ENCODE measurements at places on chromosomes 5 and 9.

- no peak for DNase-seq
Observed at GRCh38 chr5:166024970-166025369, 2266.5 kb upstream of the WWC1 start.

DNA sequence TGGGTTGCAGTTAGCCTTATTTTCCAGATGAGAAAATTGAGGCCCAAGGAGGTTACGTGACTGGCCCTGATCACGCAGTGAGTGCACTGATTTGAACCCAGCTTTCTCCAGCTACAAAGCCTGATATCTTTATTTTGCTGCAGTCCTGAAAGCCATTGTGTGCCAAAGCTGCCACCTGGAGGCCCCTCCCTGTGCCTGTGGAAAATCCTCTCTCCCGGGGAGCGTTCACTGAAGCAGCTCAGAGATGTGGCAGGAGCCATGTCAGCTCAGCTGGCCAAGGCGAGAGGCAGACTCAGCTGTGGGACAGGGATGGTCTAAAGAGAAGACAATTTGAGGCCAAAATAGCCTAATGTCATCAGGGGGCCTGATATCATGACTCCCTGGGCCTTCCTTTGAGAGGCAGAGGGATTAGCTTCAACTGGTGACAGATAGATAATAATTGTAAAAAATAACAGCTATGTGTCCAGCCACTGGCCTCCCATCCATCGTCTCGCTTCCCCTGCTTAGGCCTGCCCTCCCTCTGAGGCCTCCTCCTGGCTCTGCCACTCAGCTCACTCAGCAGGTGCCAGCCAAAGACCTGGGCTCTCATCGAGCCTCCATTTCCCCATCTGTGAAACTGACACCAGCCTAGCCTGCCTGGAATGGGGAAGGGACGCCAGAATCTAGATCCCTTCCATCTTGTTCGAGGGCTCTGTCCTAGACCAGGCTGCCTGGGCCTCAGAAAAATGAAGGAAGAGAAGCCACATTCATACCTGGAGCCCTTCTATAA lies 74.3 kb upstream of the GGTA1 start:
- DNase-seq, result no peak

DNA sequence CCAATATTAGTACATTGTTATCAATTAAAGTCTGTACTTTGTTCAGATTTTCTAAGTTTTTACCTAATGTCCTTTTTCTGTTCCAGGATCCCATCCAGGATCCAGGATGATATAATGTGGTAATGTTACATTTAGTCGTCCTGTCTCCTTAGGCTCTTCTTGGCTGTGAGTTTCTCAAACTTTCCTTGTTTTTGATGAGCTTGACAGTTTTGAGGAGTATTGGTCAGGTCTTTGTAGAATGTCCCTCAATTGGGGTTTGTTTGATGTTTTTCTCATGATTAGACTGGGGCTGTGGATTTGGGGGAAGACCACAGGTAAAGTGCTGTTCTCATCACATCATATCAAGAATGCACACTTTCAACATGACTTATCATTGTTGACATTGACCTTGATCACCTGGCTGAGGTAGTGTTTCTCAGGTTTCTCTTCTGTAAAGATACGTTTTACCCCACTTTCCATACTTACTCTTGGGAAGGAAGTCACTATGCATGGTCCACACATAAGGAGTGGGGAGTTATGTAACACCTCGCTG lies 9.6 kb downstream of the NDFIP1 start:
- no peak for DNase-seq

- DNase-seq, result no peak
Observed at GRCh38 chr5:167232675-167233311, 1058.7 kb upstream of the WWC1 start.

- no peak for DNase-seq
Observed at GRCh38 chr9:116687754-116688135, 640 bp downstream of the TRIM32 start.

DNA sequence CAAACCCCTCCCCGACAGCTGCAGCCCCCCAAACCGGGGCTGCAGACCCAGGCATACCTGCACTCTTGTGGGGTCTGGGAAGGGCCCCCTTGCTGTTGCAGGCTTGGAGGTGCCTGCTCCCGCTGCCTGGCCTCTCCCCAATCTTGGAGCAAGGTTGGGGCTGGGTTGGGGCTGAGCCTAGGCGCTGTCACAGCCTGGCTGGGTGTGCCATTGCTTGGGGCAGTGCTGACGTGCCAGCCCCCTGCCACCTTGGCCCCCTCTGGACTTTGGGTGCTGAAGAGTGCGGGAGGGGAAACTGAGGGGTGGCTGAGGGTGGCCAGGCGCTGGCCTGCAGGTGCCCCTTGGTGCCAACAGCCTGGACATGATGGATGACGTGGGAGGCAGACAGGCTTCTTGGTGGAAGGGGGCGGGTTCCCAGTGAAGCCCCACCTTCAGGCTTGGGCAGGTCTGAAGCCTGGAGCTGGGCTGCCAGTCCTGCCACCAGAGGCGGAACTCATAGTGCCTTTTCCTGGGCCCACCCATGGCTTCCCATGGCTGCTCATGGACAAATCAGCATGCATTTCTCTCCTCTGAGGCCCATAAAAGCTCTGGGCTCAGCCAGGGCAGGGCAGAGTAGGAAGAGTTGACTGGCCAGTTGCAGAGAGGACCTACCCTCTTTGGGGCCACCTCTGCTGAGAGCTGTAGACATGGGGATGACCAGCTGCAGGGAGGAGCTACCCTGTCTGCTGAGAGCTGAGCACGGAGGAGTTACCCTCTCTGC lies 19.1 kb downstream of the TMEM38B start:
- DNase-seq, result no peak

- DNase-seq, result no peak
Observed at GRCh38 chr5:90641528-90641927, 82.9 kb downstream of the ADGRV1 start.

GRCh38 chr9:116323571-116323970 lies 170.0 kb downstream of the PAPPA start:
- DNase-seq, result no peak

- DNase-seq, result no peak
Observed at GRCh38 chr5:1895739-1896420, 13.2 kb upstream of the IRX4 start.

DNA sequence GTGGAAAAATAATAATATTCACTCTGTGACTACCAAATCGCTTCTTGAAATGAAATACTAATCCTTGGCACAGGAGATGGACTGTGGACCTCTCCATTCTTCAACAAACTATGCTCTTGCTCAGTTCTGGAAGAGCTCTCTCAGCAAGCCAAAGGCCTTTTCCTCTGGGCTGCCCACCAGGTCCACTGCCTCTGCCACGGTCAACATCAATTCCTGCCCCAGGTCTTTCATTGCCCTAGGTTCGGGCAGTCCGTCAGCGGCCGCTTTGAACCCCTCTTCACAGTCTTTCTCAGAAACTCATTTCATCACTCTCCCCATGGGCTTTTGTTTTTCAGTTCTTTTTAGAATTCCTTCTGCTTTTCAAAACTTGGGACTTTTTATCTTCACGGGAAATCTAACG lies 64.9 kb downstream of the GNAQ start:
- no peak for DNase-seq

- DNase-seq, result no peak
Observed at GRCh38 chr5:15510092-15510491, 10.1 kb downstream of the FBXL7 start.

DNA sequence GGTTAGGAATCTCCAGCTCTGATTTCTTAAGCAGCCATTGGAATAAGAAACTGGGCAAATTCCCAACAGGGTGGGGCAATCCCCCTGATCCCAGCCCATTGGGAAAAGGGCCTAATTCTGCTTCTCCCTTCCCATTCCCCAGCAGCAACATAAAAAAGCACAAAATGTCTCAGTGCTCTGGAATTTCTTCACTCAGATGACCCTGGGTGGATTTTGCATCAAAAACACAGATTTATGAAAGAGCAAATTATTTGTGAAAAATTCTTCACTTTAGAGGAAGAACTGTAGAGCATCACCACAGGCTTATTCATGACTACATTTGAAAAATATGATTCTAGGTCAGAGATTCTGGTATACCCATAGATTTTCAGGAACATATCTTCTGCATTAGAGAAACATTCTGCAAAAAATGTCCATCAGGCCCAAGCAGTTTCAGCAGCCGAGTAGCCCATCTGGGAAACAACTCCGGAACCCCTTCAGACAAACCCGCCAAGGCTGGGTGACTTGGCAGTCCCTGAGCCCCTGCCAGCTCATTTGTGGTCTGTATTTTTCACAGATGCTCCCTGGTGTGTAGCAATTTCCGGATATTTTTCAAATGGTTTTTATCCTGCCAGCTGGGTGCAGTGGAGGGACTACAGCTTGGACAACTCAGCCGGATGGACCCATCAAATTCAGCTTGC lies 102.1 kb upstream of the RANBP3L start:
- DNase-seq, result no peak

- peak; percentile 85 for DNase-seq
Observed at GRCh38 chr9:38068701-38069628, at the start of gene SHB. Gene SHB, minus strand, starts transcription at chr9:38069227. Its CDS starts 582 bp downstream, at chr9:38068645.

DNA sequence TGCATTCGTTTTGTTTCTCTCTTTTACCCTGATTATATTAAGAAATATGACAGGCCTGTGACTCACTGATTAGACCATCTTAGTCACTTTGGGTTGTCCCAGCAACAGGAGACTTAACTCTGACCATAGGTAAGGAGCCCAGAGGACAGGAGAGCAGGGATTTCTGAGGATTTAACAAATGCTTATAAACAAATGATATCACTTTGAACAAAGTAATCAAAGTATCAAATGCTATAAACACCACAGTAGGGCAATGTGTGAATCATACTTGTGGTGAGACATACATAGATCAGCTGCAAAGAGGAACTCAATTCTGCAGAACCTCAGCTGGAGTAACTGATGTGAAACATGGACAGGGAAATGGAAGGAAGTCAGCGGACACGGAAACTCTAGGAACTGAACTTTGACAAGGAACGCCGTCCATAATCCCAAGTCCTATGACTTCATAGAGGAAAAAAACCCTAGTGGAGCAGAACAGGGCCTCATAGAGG lies 190.6 kb upstream of the MSX2 start:
- DNase-seq, result no peak

DNA sequence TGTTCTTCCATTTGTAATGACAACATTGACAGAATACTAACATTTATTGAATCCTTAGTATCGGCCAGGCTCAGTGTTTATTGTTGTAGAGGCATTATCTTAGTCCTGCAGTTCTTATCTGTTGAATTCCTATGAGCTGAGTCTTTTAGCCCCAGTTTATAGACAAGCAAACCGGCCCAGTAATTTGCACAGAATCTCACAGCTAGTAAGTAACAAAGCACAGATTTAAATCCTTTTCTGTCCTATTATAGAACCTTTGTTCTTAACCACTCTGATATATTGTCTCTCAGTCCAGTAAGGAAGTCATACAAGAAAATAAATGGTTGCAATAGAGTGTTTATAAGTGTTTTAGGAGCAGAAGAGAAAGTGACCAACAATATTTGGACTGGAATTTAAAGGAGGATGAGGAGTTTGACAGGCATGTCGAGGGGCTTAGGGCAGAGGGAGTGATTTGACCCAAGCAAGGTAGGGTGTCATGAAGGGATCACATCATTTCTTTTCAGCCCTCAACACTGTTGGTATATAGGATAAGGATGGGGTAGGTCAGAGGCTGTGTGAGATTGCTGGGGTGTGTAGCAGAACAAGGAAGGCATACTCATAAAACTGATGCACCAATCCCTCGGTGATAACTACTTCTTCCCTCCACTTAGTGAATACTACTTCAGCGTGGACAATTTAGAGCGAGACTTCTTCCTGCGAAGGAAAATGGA lies 39.5 kb downstream of the LARP1 start:
- DNase-seq, result no peak

DNA sequence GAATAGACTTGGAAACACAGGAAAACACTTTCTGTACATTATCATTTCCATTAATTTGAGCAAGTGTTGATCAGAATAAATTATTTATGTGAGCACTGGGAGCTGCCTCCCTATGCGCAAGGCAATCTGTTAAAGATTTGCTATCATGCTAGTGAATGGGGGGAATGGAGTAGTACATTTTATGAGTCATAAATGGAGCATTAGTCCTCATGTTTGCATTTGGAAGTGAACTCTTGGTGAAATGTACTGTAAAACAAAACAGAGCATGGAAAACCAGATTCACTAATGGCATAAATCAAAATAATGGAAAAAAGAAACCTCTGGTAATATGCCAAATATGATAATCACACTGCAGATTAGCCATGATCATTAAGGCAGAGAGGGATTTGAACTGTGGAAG lies 40.5 kb upstream of the TMC1 start:
- no peak for DNase-seq

DNA sequence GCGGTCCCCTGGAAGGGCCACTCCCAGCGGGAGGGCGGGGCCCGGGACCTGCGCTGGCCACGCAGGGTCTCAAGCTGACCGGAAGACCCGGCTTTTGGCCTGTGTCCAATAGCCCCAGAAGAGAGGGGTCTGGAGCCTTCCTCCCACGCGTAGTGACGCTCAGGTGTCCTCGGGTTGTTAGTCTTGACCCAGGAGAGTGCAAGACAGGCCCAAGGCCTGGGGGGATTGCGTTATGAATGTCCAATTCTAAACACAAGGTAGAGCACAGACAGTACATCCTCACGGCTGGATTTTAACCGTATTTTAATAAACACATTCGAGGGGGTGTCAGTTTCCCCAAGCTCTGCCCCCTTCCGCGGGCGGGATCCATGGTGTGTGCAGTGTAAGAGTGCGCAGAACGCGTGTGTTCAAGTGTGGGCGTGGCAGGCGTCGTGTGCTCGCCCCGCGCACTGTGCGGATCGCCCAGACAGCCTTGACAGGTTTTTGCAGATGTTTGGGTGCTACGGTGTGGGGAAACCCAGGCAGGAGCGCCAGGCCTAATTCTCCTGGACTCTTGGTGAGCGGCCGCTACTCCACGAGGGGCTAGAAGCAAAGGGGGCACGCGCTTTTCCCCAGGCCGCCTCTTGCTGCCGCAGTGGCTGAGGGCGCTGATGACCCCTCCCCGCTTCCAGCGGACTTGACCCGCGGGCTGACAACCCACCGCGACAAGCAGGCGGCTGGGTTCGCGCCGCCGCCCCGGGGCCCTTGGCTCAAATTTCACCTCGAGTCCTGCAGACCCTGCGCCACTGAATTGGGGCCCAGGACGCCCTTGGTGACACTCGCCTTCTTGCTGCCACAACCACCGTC lies 6.1 kb upstream of the DMRT3 start:
- DNase-seq, result no peak

DNA sequence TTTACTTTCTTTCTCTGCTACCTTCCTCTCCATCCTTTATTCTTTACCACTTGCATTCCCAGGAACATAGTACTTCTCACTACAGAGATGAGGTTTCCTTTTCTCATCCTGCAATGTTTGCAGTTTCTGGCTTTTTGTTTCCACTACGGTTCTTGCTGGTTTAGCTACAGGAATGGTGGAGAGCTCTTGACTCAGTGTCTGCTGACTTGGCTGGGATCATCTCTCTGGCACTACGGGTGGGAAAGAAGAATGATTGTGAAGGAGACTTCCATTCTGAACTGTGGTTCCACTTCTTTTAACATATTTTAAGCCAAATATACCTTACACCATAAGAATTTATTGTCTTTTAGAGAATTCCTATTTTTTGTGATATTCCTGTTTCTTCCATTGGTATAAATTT lies 65.1 kb downstream of the NREP start:
- DNase-seq, result no peak
